ENCODE measurements at places on chromosomes 2 and 18. TPM values are rescaled to one million over a fixed set of nuclear protein-coding genes. Genes with fewer than 3 reads are reported as not detected.

Gene CNTNAP5
- total RNA-seq: not detected

Gene PDE11A
- 1.4 TPM for total RNA-seq

Gene CHST9
- 56.9 TPM for total RNA-seq

Gene C2orf78
- total RNA-seq: not detected

- H3K36me3 ChIP-seq: no peaks in the 10 kb centered on the region
- H3K4me3 ChIP-seq: no peak overlapping the region
- H3K4me1 ChIP-seq: peaks cover 10% of the 10 kb centered on the region
- no peak overlapping the region for H3K27ac ChIP-seq
Measured at GRCh38 chr2:110872521-110872920, 140.1 kb downstream of the ACOXL start.

DNA sequence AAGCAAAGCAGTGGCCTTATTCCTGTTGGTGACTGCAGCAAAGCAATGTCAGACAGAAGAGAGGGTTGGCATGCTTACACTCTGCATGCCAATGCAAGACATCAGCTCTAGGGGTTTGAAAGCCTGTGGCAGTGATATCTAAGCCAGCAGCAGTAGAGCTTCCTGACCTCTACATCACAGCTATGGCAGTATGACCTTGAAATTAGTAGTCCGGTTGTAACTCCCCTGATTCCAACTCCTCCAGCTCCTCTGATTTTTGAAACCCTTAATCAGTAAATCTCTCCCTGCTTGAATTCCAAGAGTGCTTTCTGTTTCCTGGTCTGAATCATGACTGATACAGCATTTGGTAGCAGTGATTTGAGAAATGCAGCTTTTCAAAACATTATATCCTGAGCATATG, 60.0 kb upstream of the LRP1B start:
- H3K4me3 ChIP-seq: no peak overlapping the region
- no peaks in the 10 kb centered on the region for H3K36me3 ChIP-seq
- no peak for DNase-seq

DNA sequence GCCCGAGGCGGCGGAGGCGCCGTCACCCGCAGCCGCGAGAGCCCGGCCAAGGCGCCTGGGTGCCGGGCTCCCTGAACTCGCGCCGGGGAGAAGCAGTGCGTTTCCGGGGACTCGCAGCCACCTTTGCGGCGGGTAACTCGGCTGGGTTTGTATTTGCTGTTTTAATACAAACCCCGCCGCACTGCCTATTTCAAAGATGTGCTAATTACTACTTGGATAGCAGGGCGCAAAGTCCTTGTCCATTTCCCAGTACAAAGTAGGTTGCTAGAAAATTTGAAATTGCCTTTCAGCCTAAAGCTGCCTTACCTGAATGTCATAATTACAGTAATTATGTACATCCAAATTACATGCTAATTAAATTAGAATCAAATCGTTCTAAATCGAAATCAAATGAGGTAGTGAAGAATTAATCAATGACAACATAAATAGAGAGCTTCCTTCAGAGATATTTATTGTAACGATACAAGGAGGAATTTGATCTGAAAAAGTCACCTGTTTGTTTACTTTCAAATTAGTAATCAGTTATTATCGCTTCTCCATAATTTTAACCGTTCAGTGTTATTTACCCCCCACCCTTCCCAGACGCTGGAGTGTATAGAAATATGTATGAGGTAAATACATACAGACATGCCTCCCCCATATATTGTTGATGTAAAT, 8.1 kb downstream of the SP9 start:
- H3K36me3 ChIP-seq: peaks cover 6% of the 10 kb centered on the region
- no peak overlapping the region for H3K27ac ChIP-seq
- peaks cover 14% of the 10 kb centered on the region for H3K4me1 ChIP-seq
- H3K4me3 ChIP-seq: peak overlapping the region; percentile 62
- no peak for DNase-seq

DNA sequence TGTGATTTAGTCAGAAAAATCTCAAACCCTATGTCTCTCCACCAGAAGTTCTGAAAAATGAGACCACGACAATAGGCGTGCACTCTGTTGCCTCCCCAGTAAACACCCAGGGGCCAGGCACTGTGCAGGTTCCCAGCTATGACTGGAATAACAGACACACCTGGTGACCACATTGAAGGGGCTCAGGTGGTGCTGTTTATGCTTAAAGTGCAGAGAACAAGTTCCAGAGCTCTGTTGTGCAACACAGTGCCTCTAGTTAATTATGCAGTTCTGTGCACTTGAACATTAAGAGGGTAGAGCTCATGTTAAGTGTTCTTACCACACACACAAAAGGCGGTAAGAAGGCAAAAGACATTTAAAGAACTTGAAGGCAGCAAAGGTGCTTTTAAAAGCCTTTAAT, 52.6 kb upstream of the AFF3 start:
- DNase-seq: no peak
- no peaks in the 10 kb centered on the region for H3K36me3 ChIP-seq
- H3K27ac ChIP-seq: no peak overlapping the region
- no peak overlapping the region for H3K4me3 ChIP-seq
- H3K27me3 ChIP-seq: peaks cover 10% of the 10 kb centered on the region

DNA sequence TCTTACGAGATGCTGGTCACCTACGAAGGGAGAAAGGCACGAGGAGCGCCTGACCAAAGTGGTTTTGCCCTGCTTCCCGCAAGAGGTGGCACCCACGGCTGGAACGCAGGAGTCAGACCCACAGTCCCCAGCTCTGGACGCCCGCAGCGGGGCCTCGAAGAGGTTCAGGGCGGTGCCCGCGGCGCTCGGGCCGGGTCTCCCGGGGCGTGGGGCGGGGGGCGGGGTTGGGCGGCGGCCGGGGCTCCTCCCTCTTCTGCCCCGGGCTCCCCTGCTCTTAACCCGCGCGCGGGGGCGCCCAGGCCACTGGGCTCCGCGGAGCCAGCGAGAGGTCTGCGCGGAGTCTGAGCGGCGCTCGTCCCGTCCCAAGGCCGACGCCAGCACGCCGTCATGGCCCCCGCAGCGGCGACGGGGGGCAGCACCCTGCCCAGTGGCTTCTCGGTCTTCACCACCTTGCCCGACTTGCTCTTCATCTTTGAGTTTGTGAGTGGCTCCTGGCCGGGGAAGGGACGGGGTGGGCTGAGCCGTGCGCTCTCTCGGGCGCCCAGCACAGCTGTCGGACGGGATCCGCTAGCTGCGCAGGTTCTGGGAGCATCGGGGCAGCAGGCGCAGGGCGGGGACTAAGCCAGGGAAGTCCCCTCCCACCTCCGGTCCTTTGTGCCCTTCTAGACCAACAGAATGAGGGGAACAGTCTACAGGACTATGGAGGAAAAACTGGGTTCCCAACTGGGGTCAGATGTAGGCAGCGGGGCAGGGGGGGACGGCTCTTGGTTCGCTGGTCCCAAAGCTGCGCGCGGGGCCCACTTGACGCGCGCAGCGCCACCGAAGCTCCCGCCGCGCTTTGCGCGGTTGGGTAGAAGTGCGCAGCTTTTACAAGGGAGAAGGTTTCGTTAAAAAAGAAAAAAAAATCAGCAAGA, at the start of gene MAL:
Gene MAL (plus strand): TSS at position 303 of the 914 bp plus-strand sequence. CDS start 85 bp downstream, at position 388.
- H3K4me3 ChIP-seq: peak within 1 kb of the TSS; percentile 67
- peak; percentile 45 for DNase-seq
- no peak within 1 kb of the TSS for H3K27ac ChIP-seq
- peaks cover 36% of the 10 kb centered on the region for H3K4me1 ChIP-seq
- peaks cover 56% of the 10 kb centered on the region for H3K27me3 ChIP-seq

GRCh38 chr2:38605298-38605830, 2.6 kb upstream of the HNRNPLL start:
- peaks cover 35% of the 10 kb centered on the region for H3K36me3 ChIP-seq
- no peak overlapping the region for H3K27ac ChIP-seq
- no peak overlapping the region for H3K4me3 ChIP-seq

GRCh38 chr2:238097988-238098871, 1.9 kb upstream of the ESPNL start:
- H3K4me1 ChIP-seq: no peaks in the 10 kb centered on the region
- no peak overlapping the region for H3K4me3 ChIP-seq
- DNase-seq: peak; percentile 46
- H3K27me3 ChIP-seq: no peaks in the 10 kb centered on the region

DNA sequence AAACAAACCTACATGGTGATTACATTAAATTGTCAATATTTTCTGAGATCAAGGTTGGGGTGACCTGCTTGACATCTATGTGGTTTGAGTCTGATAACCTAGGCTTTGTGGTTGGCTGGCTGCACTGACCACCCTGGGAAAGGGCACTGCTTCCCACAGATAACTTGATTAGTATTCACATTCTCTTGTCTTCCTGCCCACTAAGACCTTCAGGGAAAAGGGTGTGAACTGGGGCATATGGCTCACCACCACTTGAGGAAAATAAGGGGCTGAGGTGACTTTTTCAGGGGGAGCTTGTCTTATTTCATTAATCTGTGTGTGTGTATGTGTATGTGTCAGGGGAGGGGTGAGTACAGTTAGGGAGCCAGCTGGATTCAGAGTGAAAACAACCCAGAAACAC, 1.5 kb downstream of the SMYD1 start:
- no peak overlapping the region for H3K4me3 ChIP-seq
- no peaks in the 10 kb centered on the region for H3K36me3 ChIP-seq
- no peak for DNase-seq
- H3K27ac ChIP-seq: no peak overlapping the region

GRCh38 chr2:5442736-5443135, 249.4 kb upstream of the SOX11 start:
- DNase-seq: no peak
- no peak overlapping the region for H3K27ac ChIP-seq
- no peaks in the 10 kb centered on the region for H3K36me3 ChIP-seq

- no peaks in the 10 kb centered on the region for H3K4me1 ChIP-seq
- no peak overlapping the region for H3K4me3 ChIP-seq
- no peaks in the 10 kb centered on the region for H3K27me3 ChIP-seq
Measured at GRCh38 chr18:55038162-55038561, 78.9 kb upstream of the CCDC68 start.

DNA sequence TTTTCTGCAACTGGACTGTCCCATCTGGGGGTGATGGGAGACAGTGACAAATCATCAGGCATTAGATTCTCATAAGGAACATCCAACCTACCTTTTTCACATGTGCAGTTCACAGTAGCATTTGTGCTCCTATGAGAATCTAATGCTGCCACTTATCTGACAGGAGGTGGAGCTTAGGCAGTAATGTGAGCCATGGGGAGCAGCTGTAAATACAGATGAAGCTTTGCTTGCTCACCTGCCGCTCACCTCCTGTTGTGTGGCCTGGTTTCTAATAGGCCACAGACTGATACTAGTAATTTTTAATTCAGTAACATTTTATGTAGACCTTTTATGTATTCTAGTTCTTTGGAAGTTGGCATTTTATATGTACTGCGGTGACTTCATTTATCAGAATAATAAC, 180.1 kb upstream of the SPOPL start:
- H3K36me3 ChIP-seq: no peaks in the 10 kb centered on the region
- H3K27me3 ChIP-seq: no peaks in the 10 kb centered on the region
- no peak overlapping the region for H3K27ac ChIP-seq
- H3K4me1 ChIP-seq: no peaks in the 10 kb centered on the region

DNA sequence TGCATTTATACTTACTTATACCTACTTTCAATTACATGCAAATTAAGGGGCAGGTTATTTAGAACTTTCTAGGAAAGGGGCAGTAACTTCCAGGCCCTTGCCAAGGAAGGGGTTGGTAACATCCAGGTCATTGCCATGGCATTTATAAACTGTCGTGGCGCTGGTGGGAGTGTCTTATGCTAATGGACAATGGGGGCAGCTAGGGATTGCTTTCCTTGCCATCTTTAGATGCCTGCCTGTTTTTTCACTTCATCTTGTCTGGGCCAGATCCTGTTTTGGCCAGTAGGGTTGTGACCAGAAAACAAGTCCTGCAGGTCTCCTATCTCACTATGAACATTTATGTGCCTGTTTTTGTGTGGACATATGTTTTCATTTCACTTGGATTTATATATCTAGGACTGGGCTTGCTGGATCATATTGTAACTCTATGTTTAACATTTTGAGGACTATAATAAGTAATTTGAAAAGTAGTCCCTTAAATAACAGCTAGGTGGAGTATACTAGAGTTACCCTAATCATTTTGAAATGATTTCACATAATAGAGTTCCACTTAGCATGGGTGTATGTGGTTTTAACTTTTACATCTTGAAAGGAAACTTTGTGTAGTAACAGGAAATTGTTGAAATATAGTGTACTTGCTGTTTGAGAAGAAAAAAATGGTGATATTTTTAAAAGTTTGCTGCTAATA, 56.1 kb downstream of the LCLAT1 start:
- DNase-seq: no peak
- no peaks in the 10 kb centered on the region for H3K27me3 ChIP-seq
- H3K36me3 ChIP-seq: no peaks in the 10 kb centered on the region
- no peak overlapping the region for H3K4me3 ChIP-seq
- peaks cover 9% of the 10 kb centered on the region for H3K4me1 ChIP-seq

DNA sequence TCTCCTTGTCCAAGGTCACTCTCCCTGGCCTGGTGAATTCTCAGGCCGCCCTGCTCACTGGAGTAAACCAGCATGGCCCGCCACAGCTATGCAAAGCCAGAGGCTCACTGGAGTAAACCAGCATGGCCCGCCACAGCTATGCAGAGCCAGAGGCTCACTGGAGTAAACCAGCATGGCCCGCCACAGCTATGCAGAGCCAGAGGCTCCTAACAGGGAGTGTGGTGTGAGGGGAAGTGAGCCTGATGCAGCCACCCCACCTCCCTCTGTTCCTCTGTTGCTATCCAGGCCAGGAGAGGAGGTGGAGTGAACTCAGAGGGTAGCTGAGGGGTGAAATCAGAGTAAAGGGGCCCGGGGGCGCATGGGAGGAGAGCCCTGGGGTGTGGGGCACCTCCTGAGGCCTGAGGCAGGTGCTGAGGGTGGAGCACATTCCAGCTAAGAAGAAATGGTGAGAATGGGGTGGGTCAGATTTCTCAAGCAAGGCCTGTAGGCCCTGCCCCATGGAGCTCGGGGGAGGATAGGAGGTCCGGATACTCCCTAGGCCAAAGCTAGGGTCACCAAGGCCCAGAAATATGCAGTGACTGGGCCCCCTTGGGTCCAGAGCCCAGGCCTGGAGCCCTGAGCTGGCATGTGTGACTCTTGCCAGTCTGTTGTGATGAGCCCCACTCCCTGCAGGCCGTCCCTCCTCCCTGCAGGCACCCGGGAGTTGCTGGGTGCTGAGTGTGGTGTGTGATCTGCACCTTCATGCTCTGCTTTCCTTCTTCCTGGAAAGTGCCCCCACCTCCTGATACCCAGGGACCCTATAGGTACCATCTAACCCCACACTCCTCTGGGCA, 1.5 kb downstream of the ATP6V1B1 start:
- no peak overlapping the region for H3K4me3 ChIP-seq
- H3K27ac ChIP-seq: no peak overlapping the region
- peaks cover 80% of the 10 kb centered on the region for H3K27me3 ChIP-seq

DNA sequence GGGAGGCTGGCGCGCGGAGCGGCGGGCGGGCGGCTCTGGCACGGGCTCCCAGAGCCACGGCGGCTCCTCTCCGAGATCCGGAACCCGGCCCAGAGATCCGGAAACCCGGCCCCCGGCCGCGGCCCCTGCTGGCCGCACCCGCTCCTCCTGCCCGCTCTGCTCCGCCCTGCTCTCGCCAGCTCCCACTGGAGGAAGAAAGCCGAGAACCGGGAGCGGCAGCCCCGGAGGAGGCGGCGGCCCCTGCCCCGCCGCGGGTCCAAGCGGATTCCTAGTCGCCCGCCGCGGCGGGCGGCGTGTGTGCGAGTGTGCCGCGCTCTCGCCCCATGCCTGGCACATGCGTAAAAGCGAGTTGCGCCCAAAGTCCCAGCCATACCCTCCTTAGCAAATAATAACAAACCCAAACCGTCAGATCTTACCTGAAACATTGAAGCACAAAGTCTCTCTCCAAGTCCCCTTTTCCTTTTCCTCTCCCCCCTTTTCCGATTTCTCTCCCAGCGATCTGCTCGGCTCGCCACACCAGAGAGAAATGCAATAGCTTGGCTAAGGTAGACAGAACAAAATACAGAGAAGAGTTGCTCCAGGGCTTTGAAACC, 108.7 kb upstream of the KCTD1 start:
- peaks cover 31% of the 10 kb centered on the region for H3K4me1 ChIP-seq
- H3K4me3 ChIP-seq: peak overlapping the region; percentile 86
- DNase-seq: peak; percentile 76
- H3K27me3 ChIP-seq: peaks cover 21% of the 10 kb centered on the region
- peak overlapping the region; percentile 74 for H3K27ac ChIP-seq

Data from Calu3 (cell line).